ENCODE measurements at places on chromosomes 7 and 10.

DNA sequence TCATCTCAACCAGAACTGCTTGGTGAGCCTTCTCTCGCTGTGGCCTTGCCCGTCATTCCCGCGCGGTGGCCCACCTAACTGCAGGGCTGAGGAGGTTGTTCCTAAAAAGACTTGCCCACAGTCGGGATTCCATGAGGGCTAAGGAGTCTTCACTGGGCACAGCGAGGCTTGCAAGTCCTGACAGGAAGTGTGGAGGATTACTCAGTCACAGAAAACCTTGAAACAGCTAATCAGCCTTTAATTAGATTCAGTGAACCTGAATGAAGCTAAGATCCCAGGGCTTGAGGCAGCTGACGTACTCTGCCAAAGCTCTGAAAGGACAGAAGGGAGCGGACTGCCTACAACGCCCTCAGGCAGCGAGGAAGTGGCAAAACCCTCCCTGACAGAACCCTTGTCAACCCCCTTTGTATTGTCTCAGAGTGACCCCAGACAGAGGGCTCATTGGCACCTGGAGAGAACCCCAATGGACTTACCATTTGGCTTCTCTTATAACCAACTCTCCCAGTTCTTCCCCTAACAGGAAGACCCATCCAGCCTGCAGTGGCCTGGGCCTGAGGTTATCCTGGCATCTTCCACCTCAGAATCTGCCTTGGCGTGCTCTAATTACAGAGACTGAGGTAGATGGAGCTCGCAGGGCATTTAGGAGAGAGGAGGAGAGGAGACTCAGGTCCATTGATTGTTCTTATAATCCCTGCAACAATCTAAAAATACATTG, 2.5 kb upstream of the LAMB4 start:
- no peak for DNase-seq

GRCh38 chr10:28367929-28368484, 65.1 kb upstream of the MPP7 start:
- peak; percentile 23 for DNase-seq

DNA sequence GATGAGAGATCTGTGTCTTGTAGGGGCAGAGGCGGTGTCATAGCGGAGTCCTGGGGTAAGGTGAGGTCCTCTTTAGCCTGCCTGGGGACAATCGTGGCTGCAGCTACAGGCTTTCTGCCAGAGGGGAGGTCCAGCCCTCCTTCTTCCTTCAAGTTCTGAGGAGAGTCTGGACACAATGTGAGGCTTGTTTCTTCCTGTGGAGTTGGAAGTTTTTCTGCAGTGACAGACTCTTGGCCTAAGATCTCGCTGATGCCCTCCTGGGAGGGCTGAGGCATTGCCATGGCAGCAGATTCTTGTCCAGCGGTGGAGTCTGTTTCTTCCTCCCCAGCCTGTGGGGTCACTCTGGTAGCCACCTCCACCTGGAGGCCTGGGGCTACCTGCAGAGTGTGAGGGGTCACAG, 4.4 kb downstream of the NACAD start:
- no peak for DNase-seq

DNA sequence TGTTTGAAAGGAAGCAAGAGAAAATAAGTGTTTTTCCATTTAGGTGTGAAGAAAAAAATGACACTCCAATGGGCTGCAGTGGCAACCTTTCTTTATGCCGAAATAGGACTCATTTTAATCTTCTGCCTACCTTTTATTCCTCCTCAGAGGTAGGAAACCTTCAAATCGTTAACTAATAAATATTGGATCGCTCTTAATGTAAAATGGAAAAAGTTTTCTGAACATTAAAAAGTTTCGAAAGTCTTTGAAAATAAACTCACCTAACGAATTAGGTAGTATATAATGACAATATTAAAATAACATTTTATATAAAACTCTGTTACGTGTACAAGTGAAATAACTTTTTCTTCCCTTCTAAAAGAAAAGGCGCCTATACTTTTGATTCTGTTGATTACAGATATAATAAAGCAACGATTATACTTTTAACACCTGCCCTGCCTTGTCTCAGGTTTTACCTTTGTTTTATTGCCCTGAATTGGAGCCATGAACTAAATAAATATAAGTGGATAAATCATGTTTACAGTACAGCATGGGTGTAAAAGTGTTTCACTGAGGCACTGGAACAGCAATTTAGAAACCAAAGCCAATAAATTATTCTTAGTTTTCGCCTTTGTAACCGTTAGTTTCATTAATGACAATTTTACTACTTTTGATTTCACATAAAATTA, 804 bp downstream of the BCAP29 start:
- DNase-seq, result no peak

- DNase-seq, result no peak
Observed at GRCh38 chr7:73703757-73704639, 15.5 kb downstream of the STX1A start.

DNA sequence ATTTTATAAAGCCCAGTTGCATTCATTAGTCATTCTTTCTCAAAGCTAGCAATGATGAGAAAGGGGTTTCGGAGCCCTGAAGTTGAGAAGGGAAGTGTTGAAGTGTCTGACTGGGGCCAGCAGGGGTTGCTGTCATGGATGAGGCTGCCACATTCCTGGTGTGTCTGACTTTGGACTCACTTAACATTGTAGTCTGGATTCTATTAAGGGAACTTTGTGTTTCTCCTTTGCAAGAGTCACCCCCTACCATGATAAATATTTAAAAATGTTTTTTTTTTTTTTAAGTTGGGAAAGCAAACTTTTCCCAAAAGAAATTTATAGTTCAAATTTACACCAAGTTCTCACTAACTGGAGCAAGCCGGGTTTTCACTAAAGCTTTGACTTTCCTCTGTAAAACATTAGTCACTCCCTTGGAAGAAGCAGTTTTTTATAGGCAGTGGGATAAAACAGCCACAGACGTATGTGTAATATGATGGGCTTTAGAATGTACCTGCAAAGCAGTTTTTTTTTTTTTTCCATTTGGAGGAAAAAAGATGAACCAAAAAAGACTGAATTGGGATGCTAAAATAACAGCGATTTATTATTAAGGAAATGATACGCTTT, 243.6 kb downstream of the TWIST1 start:
- DNase-seq, result no peak

All from stimulated activated CD4-positive, alpha-beta T cell treated with anti-CD3 and anti-CD28 coated beads, Interleukin-15, amount 100 ng/mL, for 1 hour (primary cell).